ENCODE measurements at places on chromosomes 11 and 22.
A peak's percentile ranks its signal among the peaks of the same experiment; 100 is the strongest.

DNA sequence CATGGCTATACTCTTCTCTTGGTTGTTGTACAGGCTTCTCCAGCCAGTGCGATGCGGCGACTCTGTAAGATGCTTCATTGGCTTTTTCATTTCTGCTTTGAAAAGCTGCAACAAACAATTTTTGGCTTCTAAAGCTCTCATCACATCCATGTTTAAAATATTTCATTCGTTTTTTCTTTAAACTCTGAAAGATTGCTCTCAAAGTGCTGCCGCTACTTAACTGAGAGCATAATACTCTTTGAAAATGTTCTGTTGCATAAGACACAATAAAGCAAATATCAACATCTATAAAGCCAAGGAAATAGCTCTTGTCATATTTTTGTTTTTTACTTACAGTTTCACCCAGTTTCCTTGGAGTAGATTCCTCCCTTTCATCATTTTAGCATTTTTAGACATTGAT, 468.3 kb downstream of the TBC1D22A start:
- DNase-seq = no peak

DNA sequence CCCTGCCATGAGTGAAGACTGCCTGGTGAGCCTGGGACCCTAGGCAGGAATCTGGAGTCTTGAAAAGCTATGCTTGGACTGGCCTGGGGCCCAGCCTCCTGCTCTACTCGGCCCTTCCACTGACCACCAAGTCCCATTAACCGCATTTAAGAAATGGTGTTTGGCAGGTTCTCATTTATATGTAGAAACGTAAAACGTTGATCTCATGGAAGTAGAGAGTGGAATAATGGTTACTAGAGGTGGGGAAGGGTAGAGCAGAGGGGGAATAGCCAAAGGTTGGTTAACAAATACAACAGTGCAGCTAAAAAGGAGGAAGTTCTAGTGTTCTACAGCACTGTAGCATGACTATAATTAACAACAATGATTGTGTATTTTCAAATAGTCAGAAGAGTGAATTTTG, 72.9 kb upstream of the EED start:
- DNase-seq = no peak

- no peak for DNase-seq
Measured at GRCh38 chr11:75800728-75801361, 14.2 kb upstream of the UVRAG start.

DNA sequence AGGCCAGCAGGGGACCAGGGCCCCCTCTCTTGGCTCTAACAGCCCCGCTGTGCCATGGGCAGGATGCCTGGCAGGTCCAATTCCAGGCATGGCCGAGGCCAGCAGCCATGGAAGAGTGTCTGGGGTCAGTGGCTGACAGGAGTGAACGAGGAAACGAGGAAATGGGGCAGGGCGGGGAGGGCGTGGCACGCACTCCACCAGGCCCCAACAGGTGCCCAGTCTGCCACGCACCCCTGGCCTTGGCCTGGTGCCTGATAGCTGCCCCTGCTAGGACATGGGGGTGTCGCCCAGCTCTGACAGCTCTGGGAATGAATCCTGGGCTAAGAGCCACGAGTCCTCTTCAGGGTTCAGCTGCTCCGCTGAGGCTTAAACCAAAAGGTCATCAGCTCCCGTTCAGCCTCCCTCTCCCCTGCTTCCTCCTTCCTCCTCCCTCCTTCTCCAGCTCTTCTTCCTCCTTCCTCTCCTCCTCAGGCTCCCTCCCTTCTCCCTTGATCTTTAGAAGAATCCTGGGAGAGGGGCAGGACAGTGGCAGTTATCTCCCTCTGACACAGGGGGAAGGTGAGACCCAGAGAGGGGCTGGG, 11.5 kb upstream of the TBC1D22A start:
- no peak for DNase-seq

DNA sequence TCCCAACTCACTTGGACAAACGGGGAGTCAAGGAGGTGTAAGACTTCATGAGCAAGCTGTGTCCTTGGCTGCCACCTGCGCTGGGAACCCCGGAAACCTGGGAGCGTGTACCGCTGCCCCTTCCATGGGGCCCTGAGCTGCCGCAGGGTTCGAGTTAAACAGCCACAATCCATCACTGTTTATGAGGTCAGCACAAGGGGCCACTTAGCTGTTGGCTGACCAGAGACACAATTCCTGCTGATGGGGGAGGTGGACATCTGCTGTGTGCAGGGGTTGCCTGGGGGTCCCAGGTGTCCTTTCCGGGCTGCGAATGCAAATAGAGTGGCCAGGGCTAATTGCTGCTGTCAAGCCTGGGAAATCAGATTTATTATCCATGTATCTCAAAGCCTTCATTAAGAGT, 549.3 kb downstream of the BRD1 start:
- no peak for DNase-seq

- DNase-seq = no peak
Measured at GRCh38 chr11:46438211-46438610, 46.6 kb upstream of the CHRM4 start.

GRCh38 chr11:115384236-115384635, 120.0 kb downstream of the CADM1 start:
- DNase-seq = no peak

GRCh38 chr22:24751518-24751917, 23.0 kb downstream of the PIWIL3 start:
- no peak for DNase-seq

GRCh38 chr22:24954114-24954463, 1.6 kb downstream of the KIAA1671 start:
- DNase-seq = no peak

DNA sequence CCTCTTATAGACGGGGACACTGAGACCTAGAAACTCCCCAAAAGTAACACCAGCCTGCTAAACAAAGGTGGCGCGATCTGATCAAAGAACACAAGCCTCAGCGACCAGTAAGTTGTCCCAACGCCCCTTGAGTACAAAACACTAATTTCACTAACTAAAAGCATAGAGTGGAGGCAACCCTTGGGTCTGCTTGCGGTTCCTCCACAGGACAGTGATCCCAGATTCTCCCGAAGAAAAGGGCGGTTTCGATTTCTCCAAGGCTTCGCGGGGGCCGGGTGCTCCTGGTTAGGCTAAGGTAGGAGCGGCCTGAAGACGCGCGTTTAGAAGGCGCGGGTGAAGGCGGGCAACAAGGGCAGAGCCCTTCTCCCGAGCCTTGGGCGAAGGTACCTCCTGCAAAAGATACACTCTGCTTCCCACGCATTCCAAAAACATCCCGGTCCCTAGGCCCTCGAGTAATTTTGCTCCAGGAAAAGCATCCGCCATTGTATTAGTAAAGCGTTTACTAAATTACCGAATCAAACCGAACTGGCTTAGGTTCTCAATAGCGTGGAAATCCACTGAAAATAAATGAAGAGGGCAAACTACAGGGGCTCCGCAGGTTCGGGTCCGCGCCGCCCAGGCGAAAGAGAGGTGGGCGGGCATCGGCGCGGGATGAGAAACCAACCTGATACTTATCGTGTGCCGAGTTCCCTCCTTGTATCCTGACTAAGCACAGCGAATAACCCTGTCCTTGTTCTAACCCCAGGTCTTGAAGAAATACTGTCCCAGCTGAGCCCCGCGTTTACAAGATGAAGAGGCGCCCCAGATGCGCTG, 2.0 kb downstream of the WT1 start:
- DNase-seq = no peak

- DNase-seq = no peak
Measured at GRCh38 chr11:81787584-81788049, 946.0 kb downstream of the FAM181B start.

- DNase-seq = peak; percentile 61
Measured at GRCh38 chr22:22877523-22878210, 9.9 kb upstream of the IGLL5 start.

DNA sequence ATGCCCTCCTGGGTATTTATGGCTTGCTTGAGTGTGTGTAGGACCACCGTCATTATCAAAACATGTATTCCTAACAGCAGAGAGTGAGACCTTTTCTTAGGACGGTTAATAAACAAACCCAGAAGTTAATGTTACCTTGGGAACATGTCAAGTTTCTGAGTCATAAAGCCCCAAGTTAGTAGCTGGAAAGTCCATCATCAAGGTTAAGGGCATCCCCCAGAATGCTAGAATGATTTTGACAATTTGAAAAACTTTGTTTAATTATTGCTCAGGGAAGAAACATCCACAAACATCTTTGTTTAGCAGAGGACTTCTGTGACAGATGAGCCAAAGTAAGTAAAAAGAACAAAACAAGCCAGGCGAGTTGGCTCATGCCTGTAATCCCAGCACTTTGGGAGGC, 20.0 kb downstream of the CAVIN3 start:
- DNase-seq = no peak

- DNase-seq = peak; percentile 69
Measured at GRCh38 chr22:31680861-31681341, 18.9 kb upstream of the PISD start.

DNA sequence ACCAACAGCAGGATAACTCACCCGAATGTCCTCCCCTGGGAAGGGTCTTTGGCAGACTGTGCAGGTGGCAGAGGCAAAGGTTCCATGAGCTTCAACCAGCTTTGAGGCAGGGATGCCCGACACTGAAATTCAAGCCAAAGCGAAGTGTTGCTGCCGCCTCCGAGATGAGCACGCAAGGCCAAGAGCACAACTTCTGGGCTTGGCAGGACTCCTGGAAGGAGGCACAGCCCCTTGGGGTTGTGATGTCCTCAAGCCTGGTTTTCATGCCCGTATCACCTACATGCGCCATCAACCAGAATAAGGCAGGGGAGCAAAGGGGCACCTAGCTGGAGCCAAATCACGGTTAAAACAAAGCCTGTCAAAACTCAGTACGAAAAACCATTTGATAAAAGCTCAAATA, 5.7 kb downstream of the SIRT3 start:
- DNase-seq = no peak

DNA sequence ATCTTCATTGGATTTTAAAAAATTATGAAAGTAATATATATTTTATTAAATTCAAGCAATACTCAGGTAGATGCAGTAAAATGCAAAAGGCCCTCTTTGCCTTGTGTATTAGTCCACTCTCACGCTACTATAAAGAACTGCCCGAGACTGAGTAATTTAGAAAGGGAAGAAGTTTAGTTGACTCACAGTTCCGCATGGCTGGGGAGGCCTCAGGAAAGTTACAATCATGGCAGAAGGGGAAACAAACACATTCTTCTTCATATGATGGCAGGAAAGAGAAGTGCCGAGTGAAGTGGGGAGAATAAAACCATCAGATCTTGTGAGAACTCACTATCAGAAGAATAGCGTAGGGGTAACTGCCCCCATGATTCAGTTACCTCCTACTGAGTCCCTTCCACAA, 130.8 kb downstream of the HIPK3 start:
- DNase-seq = no peak

- DNase-seq = no peak
Measured at GRCh38 chr11:6892400-6892799, at the start of gene OR2D2. Gene OR2D2 (minus strand): TSS chr11:6892500. CDS start chr11:6892500, 0 bp downstream.

DNA sequence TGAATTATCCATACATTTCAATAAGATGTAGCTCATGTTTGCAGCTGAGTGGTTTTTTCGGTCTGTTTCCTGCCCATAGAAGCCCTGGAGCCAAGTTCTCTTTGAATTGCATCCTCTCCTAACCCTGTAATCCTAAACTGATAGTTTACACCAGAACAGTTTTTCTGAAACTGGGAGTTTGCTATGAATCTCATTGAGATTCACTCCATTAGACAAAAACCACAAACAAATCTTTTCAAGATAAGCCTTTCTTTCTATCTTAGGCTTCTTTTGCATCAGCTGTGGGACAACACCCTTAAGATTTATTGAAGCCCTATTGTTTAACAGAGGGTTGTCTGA, 324.8 kb downstream of the DYNC2H1 start:
- peak; percentile 56 for DNase-seq

DNA sequence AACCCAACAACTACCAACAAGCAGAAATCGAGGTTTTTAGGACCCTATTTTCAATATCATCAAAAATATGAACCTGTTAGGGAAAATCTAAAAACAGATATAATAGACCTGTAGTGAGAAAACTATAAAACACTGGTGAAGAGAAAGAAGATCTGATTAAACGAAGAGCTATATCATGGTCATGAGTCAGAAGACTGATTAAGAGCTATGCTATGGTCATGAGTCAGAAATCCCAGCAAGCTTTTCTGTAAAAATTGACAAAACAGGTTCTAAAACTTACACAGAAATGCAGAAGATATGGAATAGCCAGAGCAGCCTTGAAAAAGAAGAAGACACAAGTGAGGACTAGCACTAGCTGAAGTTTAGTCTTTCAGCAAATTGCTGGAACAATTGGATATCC, 345.0 kb downstream of the TBC1D22A start:
- peak; percentile 85 for DNase-seq

DNA sequence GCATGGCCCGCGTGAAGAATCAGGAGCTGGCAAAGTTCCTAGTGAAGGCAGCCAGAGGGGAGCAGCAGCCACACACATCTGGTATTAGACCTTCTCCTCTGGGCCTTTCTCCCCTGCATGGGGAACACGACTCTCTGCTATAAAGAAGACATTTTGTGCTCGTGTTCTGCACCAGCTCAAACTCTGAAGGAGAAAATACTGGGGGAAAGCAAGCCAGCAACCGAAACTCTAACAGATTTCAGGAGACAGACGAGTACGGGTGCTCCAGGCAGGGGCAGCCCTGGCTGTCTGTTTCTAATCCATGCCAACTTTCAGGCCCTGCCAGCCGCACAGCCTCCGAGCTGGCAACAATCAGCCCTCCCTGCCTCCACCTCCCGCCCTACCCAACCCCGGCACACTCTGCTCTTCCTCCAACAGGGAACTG, 296.3 kb downstream of the BRD1 start:
- no peak for DNase-seq

GRCh38 chr11:33598426-33599069, 102.1 kb downstream of the C11orf91 start:
- DNase-seq = no peak

- no peak for DNase-seq
Measured at GRCh38 chr11:75245356-75246005, 4.9 kb downstream of the TPBGL start.

All from ELR (cell line).